Right hindlimb (tissue), 1 donor: ENCODE measurements at places on chromosomes 1 and 21.
A peak's percentile ranks its signal among the peaks of the same experiment; 100 is the strongest.

- DNase-seq = no peak
Measured at GRCh38 chr1:63023171-63023570, 239.2 kb downstream of the ATG4C start.

- DNase-seq = no peak
Measured at GRCh38 chr21:39774227-39774626, 29.2 kb downstream of the IGSF5 start.

DNA sequence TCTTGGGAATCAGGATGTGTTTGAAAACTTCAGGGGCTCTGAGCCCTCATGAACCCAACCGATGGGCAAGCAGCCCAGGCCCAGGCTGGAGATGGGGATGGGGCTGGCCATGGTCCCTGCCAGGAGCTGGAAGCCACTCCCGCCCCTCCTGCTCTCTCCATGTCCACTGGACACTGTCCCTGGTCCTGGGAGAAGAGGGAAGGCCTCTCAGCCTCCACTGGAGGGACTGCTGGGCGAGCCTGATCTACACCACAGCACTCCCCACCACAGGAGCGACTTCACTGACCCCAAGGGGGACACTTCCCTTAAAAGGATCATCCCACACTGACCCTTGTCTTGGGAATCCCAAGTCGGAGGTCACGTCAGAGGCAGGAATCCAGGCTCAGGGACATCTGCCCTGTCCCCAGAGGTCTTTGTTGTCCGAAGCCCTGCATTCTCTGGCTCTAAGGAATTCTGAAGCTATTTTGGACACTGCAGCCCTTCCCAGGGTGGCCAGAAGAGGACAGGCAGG lies 16.9 kb upstream of the COL18A1 start:
- DNase-seq = peak; percentile 35

DNA sequence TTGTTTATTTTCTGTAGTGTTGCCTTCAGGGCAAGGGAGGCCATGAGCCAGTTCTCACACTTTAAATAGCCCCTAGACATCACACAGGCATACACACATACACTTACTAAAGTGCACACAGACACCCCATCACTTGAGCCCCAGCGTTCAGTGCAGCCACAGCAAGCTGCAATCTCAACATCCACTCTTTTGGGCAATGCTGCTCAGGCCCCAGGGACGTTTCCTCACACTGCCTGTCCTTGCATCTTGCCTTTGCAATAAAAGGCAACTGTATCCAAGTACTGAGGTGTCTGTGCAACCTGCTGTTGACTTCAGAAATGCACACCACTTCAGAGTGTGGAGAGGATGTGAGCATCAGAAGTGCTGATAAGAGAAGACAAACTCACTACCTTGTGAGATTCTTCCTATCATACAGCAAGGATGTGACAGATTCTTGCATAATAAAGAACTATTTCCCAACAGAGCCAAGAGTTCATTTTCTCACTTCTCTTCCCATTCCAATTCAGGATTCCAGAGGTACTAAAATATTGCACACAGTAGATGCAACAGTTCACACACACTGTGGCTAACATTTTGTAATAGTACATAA lies 36.2 kb downstream of the IRF2BP2 start:
- no peak for DNase-seq

- no peak for DNase-seq
Measured at GRCh38 chr1:12548279-12548972, 69.6 kb downstream of the DHRS3 start.

GRCh38 chr1:106912131-106912530 lies 144.3 kb upstream of the PRMT6 start:
- no peak for DNase-seq

- DNase-seq = no peak
Measured at GRCh38 chr1:169364948-169365347, 2.6 kb downstream of the NME7 start.

DNA sequence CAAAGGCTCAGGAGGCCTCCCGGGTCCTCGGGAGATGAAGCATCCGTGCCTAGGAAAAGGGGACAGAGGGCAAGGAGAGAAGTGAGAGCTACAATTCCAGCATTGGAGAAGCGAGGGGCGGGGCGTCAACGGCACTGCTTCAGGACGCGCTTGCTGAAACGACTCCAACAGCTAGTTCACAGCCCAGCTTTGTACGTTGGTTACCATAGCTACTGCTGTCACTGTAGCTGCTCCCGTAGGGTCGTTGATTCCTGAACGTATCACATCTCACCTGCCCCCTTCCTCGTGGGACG lies 63.1 kb downstream of the TOR1AIP2 start:
- DNase-seq = no peak

- DNase-seq = no peak
Measured at GRCh38 chr21:38478782-38479181, 19.5 kb downstream of the ERG start.

DNA sequence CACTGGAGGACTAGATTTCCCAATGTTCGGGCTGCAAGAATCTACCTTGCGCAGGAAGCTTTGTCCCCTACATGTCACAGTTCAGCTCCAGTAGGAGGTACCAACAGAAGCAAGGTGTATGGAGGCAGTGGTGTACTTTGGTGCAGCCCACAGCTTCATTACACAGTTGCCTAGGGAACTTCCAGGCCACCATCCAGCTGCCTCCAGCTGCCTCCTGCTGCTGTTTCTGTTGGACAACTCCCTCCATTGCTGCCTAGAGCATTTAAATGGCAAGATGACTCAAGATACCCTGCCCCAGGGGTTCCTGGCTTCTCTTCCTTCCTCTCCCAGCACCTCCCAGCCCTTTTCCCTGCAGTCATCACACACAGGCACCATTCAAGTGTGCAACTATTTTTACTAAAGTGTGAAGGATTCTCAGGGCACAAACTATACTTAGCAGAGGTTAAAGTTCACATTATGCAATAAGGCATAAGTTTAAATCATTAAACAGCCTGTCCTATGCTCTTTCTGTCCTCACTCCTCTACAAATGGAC lies 39.0 kb upstream of the ATP1A1 start:
- no peak for DNase-seq

- DNase-seq = no peak
Measured at GRCh38 chr1:167469280-167469965, 48.9 kb downstream of the CD247 start.

DNA sequence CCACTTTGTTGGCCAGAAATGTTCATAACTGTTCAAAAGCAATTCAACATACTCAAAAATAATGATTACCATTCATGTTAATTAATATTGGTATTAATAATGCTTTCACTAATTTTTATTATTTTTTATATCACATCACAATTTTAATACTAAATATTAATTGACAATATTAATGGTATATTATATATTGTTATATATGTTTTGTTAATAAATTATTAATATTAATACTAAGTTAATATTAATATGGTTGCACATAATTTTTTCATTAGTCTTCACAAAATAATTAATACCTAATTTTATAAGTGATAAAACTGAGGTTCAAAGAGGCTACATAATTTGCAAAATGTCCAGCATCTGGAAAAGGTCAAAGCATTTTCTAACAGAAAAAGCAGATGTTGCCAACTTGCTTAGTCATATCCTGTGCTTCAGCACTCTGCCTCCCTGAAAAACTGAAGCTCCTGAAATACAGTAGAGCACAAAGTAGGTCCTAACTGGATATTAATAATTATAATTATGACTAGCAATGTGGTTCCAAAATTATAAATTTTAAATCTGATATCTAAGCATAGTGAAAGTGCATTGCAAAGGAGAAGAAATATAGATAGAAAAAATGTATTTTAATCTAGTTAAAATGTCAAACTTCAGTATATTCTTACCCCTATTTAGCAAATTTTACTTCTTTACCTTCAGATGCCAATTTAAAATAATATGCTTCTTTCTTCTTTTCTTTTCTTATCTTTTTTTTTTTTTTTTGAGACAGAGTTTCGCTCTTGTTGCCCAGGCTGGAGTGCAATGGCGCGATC lies 123.2 kb upstream of the TNFSF4 start:
- no peak for DNase-seq

GRCh38 chr1:229229721-229230139 lies 41.2 kb upstream of the RAB4A start:
- DNase-seq = peak; percentile 63

DNA sequence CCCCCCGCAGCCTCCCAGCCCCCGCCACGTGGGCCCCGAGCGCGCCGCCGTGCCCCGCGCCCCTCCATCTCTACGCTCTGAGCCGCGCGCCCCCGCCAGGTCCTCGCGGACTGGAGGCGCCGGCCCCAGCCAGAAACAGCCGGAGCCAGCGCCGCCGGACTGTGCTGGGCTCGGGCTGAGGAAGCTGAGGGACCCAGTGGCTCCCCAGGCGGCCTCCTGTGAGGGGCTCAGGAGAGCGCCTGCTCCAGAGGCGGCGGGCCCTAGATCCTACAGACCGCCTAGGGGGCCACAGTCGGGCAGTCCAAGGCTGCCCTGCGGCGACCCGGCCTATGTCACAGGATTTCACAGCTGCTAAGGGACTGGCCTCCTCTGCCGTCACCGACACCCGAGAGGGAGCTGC lies 82.1 kb downstream of the NENF start:
- peak; percentile 59 for DNase-seq

DNA sequence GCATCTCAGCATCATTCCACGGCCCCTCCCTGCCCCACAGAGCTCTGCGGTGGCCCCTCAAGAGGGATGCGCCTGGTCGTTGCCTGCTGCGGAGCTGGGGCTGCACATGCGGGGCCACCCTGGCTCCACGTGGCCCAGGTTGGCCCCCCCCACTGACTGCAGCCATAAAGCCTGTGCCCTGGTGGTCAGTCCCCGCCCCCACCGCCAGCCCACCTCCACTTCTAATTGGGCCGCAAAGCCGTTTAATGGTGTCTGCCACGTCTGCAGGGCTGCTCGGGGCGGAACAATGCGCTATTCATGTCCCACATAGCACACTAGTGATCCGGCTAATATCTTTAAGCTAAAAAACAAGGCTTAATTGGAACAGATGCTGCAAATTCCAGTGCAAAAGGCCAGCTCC lies 33.5 kb upstream of the ACTRT2 start:
- no peak for DNase-seq

DNA sequence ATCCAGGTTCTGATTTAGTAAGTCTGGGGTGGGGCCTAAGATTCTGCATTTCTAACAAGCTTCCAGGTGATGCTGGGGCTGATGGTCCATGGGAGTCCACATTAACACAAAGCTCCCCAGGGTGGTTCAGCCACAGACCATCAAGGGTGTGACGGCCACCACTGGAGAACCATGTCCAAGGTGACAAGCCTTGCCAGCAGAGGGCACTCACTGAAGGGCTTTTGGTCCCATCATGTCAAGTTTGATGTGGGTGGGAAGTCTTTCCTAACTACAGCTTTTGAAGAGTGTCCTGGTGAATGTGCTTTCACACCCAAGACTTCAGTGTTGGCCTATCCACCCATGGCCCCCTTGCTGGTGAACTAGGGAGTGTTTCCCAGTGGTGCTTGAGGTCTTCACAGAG lies 67.1 kb downstream of the UBE2T start:
- no peak for DNase-seq

- DNase-seq = no peak
Measured at GRCh38 chr1:71770121-71770520, 512.2 kb downstream of the NEGR1 start.

DNA sequence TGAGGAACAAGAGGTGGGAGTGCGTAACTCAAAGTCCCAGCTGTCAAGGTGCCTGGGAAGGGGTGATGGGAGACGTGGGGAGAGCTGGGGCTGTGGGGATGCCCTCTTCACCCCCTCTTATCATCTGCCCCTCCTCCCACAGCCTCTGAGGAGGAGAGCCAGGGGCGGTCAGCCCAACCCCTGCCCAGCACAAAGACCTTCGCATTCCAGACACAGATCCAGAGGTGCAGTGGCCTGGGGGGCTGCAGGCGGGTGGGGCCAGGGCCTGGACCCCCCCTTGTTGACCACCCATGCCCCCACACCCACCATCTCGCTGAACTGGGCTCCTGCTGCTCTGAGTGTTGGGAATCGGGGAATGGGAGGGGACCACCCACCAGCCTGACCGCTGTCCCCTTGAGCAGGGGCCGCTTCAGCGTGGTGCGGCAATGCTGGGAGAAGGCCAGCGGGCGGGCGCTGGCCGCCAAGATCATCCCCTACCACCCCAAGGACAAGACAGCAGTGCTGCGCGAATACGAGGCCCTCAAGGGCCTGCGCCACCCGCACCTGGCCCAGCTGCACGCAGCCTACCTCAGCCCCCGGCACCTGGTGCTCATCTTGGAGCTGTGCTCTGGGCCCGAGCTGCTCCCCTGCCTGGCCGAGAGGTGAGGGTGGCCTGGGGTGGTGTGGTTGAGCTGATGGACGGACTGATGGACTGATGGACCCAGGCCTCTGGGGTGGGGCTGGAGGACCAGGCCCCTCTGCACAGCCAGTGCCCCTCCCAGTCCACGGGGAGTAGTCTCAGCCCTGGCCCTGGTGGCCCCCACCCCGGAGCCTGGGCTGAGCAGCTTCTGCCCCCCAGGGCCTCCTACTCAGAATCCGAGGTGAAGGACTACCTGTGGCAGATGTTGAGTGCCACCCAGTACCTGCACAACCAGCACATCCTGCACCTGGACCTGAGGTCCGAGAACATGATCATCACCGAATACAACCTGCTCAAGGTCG lies 29.7 kb downstream of the TRIM11 start:
- DNase-seq = no peak

DNA sequence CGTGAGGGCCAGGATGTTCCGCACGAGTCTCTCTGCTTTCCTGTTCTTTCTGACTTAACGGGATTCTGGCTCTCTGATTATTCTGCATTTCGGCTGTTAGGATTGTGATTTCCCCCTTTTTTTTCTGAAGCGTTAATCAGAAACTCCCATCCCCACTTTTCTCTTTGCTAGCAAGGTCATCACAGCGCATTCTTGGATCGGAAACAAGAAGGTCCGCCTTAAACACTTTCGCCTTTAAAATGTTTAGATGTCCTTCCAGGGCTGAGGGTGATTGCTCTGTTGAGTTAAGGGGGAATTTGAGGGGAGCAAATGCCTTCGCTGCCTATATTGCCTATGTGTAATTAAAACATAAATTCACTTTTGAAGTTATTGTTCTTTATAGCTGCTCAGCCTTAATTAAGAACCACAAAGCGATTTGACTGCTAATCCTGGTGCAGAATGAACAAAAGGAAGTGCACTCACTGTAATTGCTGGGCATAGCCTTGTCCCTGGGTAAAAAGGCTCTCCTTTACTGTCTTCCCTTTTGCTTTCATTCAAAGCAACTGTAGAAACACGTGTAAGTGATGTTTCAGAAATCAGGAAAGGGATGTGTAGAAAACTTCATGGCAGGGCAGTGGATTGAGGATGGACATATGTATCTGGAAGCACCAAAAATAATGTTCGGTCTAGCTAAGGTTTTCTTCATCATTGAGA lies 1.2 kb downstream of the LAMC1 start:
- DNase-seq = no peak

DNA sequence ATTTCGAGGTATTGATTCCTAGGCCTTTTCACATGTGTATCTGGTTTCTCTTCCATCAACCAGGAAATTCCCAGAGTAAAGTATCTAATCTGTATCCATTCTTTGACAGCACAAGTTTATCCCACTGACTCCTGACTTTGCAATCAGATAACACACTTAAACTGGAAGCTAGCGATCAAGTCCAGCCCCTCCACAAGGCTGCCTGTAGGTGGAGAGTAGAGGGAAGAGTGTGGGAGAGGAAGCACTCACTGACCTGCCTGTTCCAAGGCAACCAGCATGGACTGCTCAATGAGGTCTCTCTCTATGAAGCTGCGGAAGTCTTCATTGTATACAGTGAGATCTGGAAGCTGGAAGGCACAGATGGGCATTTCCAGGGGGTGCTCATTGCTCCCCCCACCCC lies 30.4 kb upstream of the MTMR11 start:
- DNase-seq = no peak
